CD8-positive, alpha-beta T cell (primary cell): ENCODE measurements at places on chromosomes 3 and 15. TPM values are rescaled to one million over a fixed set of nuclear protein-coding genes. Genes with fewer than 3 reads are reported as not detected.

- no peak for DNase-seq
Measured at GRCh38 chr3:106025151-106025722, 156.4 kb upstream of the CBLB start.

DNA sequence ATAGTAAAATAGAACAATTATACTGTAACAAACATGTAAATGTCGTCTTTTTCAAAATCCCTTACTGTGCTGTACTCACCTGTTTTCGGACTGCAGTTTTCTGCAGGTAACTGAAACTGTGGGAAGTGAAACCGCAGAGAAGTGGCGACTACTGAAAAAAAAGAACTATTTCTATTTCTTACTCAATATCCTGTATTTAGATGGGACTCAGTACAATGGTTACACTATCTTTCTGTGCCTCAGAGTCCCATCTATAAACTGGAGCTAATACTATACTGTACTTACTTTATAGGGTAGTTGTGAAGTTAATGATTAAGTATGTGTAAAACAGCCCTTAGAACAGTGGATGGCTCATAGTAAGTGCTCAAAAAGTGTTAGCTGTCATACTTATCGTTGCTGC lies 14.3 kb upstream of the P2RY12 start:
- DNase-seq: no peak

Gene TXNRD3
- 1.6 TPM for total RNA-seq

- DNase-seq: no peak
Measured at GRCh38 chr3:4494895-4495264, 1.7 kb downstream of the ITPR1 start.
